Muscle of leg (tissue), 16 donors: ENCODE measurements at places on chromosomes 5 and 9. TPM values are rescaled to one million over a fixed set of nuclear protein-coding genes. Genes with fewer than 3 reads are reported as not detected.

The PTGDS gene
- total RNA-seq: 8.4 TPM

The MAPK9 gene
- total RNA-seq: 21.1 TPM

The NTRK2 gene
- total RNA-seq: 35.6 TPM

The HMCN2 gene
- total RNA-seq: 3.4 TPM

The DNAH5 gene
- 1.7 TPM for total RNA-seq

The MEGF10 gene
- 41.5 TPM for total RNA-seq

The SPIN1 gene
- 56.3 TPM for total RNA-seq

The CHSY3 gene
- 6.3 TPM for total RNA-seq

The FREM1 gene
- 23.2 TPM for total RNA-seq

The NUDT12 gene
- total RNA-seq: 14.0 TPM

The DRD1 gene
- total RNA-seq: under 0.01 TPM

The SELENOP gene
- total RNA-seq: 142 TPM

The CCDC180 gene
- 7.4 TPM for total RNA-seq

The FGF10 gene
- total RNA-seq: 7.8 TPM

The DYNC2I2 gene
- total RNA-seq: 40.8 TPM

The PARP8 gene
- total RNA-seq: 5.7 TPM

The NPDC1 gene
- 32.1 TPM for total RNA-seq

The VLDLR gene
- total RNA-seq: 18.9 TPM

The PHYHD1 gene
- 23.9 TPM for total RNA-seq

The FBN2 gene
- 110 TPM for total RNA-seq

The ROPN1L gene
- 0.13 TPM for total RNA-seq

The TEX48 gene
- not detected for total RNA-seq

The INSL4 gene
- total RNA-seq: not detected

The DPH7 gene
- 27.4 TPM for total RNA-seq
